ENCODE measurements at places on chromosomes 2 and 18.
A peak's percentile ranks its signal among the peaks of the same experiment; 100 is the strongest.

- no peak for DNase-seq
Observed at GRCh38 chr2:176149481-176149938, 1.8 kb upstream of the HOXD4 start.

GRCh38 chr2:152696476-152696875 is 20.8 kb downstream of the PRPF40A start:
- no peak for DNase-seq

- DNase-seq = no peak
Observed at GRCh38 chr18:62329691-62330454, 4.8 kb downstream of the TNFRSF11A start.

- DNase-seq = peak; percentile 18
Observed at GRCh38 chr2:112138159-112139032, at the start of gene FBLN7. TSS of gene FBLN7 (plus strand) at chr2:112138385. CDS start at chr2:112138656, 271 bp downstream.

- DNase-seq = no peak
Observed at GRCh38 chr2:647003-647560, 30.1 kb downstream of the TMEM18 start.

- DNase-seq = no peak
Observed at GRCh38 chr2:54587171-54588016, 131.3 kb downstream of the SPTBN1 start.

- no peak for DNase-seq
Observed at GRCh38 chr2:32291746-32292145, 14.0 kb downstream of the YIPF4 start.

- peak; percentile 14 for DNase-seq
Observed at GRCh38 chr18:58135701-58136331, 91.8 kb downstream of the NEDD4L start.
